ENCODE measurements at places on chromosomes 4 and X. TPM values are rescaled to one million over a fixed set of nuclear protein-coding genes. Genes with fewer than 3 reads are reported as not detected.

GRCh38 chr4:5712931-5713330 lies 1.9 kb downstream of the EVC start:
- no peak for DNase-seq

- DNase-seq = no peak
Measured at GRCh38 chrX:22527302-22527701, 254.6 kb downstream of the CBLL2 start.

DNA sequence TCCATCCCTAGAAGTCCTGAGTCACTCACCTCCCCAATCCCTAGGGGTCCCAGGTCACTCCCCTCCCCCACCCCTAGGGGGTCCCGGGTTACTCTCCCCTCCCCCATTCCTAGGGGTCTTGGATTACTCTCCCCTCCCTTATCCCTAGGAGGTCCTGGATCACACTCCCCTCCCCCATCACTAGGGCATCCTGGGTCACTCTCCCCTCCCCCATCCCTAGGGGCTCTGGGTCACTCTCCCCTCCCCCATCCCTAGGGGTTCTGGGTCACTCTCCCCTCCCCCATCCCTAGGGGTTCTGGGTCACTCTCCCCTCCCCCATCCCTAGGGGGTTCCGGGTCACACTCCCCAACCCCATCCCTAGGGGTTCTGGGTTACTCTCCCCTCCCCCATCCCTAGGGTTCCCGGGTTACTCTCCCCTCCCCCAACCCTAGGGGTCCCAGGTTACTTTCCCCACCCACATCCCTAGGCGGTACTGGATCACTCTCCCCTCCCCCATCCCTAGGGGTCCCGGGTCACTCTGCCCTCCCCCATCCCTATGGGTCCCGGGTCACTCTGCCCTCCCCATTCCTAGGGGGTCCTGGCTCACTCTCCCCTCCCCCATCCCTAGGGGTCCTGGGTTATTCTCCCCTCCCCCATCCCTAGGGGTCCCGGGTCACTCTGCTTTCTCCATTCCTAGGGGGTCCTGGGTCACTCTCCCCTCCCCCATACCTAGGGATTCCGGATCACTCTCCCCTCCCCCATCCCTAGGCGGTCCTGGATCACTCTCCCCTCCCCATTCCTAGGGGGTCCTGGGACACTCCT lies 2.1 kb downstream of the ASMTL start:
- DNase-seq = peak; percentile 62

GRCh38 chr4:38600575-38600974 lies 63.4 kb upstream of the KLF3 start:
- no peak for DNase-seq

- DNase-seq = no peak
Measured at GRCh38 chr4:127149086-127149485, 483.7 kb upstream of the INTU start.

GRCh38 chr4:29051381-29051965 lies 1668.7 kb upstream of the PCDH7 start:
- DNase-seq = no peak

- DNase-seq = no peak
Measured at GRCh38 chrX:98207947-98208346, 1324.2 kb downstream of the RPA4 start.

DNA sequence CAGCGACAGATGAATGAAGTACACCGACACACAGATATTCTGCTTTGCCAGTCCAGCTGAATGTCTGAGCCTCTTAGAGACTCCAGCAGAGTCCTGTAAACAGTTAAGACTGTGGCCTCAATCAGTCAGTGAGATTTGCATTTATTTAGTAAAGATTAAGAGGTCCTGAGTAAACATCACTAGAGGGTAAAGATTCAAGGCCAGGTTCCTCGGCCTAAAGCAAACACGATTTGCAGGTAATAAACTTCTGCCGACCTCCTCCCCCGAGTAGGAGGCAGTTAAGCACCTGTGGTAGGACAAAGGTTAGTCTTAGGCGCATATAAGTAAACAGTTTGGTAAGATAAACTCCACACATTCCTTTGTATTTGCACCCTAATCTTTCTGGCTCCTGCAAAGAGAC lies 99.6 kb downstream of the CFAP47 start:
- DNase-seq = no peak

VEGFD gene
- 0.83 TPM for total RNA-seq

CORIN gene
- total RNA-seq = 34.6 TPM

COX7B2 gene
- not detected for total RNA-seq

Measured in type B pancreatic cell (in vitro differentiated cells).